ENCODE measurements at places on chromosomes 11 and 22.

- no peak for DNase-seq
Observed at GRCh38 chr11:85307366-85307765, 319.8 kb downstream of the DLG2 start.

DNA sequence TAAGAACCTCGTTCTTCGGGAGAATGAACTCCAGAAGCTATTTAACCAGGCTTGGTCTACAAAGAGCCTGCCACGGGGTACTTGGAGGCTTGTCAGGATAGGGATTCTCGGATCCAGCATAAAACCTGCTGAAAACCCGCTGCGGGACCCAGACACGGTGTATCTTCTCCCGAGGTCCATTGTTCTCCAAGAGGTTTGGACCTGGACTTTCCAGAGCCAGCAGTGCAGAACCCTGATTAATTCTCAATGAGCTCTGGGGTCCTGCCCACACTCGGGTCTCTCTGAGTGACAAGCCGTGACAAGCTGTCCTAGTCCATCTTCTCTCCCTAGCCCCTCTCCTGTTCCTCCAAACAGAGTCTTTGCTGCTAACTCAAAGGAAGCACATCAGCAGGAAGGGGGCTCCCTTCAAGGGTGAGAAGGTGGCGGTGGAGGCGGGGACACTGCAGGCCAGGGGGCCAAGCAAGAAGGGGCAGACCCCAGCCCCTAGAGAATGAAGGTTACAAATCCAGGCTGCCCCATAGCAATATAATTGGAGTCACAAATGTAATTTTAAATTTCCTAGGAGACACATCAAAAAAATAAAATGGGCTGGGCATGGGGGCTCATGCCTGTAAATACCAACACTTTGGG lies 12.2 kb downstream of the SHANK2 start:
- no peak for DNase-seq

GRCh38 chr22:20147237-20147988 lies 3.4 kb downstream of the CCDC188 start:
- DNase-seq: no peak

DNA sequence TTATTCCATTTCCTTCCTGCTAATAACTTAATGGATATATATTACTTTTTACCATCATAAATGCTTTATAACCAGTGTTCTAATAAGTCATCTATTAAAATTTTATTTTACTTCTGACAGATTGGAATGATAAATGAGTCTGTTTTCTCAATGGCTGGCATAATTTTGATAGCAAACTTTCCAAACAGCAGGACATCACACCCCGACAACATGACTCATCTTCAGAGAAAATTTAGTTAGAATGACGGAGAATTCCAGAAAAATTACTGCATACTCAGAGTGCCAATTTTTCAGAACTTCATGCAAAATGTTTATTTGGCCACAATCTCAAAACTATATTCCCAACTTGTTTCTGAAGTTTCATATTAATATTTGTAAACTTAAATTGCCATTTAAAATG lies 174.4 kb downstream of the SWAP70 start:
- DNase-seq: no peak

- no peak for DNase-seq
Observed at GRCh38 chr11:40271361-40271760, 1188.1 kb downstream of the LRRC4C start.

GRCh38 chr11:33317662-33318061 lies 60.5 kb downstream of the HIPK3 start:
- DNase-seq: no peak

- DNase-seq: no peak
Observed at GRCh38 chr22:24338726-24339451, 68.3 kb downstream of the SPECC1L start.

GRCh38 chr11:103086461-103086860 lies 5.5 kb downstream of the DCUN1D5 start:
- DNase-seq: no peak

DNA sequence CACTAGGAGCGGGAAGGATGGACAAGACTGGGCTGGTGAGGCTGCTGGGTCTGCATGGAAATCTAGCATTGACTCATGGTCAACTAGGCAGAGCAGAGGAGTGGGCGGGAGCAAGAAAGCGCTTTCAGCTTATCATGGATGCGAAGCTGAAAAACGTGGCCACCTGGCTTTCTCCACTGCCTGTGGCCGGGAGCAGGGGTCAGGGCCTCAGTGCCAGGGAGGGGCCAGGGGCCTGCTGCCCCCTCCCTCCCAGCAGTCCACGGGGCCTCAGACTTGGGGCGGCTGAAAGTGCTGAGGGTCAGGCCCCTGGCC lies 45.5 kb downstream of the ALX4 start:
- DNase-seq: no peak

- DNase-seq: no peak
Observed at GRCh38 chr11:112761911-112762706, 199.1 kb upstream of the NCAM1 start.

GRCh38 chr22:30881361-30882183 lies 87.0 kb downstream of the MORC2 start:
- DNase-seq: no peak

GRCh38 chr22:27783436-27784119 lies 18.0 kb downstream of the MN1 start:
- DNase-seq: no peak

- no peak for DNase-seq
Observed at GRCh38 chr11:78019808-78020207, 3.3 kb downstream of the KCTD14 start.

DNA sequence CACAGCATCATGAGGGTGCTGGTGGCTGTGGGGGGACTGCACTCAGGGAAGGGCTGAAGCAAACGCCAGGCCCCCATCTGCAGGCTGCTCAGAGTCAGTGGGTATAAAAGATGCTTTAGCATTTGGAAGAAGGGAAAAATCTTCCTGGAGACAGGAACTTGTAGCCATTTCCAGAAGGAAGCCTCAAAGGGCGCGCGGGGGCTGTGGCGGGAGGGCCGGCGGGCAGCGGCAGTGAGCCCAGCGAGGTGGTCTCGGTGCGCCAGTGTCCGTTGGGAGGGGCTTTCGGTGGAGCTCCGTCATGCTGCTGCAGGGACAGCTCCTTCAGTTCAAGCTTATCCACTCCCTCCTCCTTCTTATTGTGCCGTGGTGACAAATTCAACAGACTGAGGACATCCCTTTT lies 63.0 kb upstream of the PITPNB start:
- no peak for DNase-seq

Measured in esophagus squamous epithelium (tissue), 5 donors.